ENCODE measurements at places on chromosomes 2 and 18. TPM values are rescaled to one million over a fixed set of nuclear protein-coding genes. Genes with fewer than 3 reads are reported as not detected.

HSPE1 gene
- total RNA-seq, result 85.1 TPM

TMEM150A gene
- 5.8 TPM for total RNA-seq

CCDC68 gene
- total RNA-seq, result 2.4 TPM

ANKRD23 gene
- total RNA-seq, result 0.34 TPM

LDLRAD4 gene
- not detected for total RNA-seq

SPTBN1 gene
- total RNA-seq, result 427 TPM

ZSWIM2 gene
- total RNA-seq, result not detected

MYO3B gene
- 0.34 TPM for total RNA-seq

CYRIA gene
- total RNA-seq, result 1.4 TPM

MERTK gene
- 1.4 TPM for total RNA-seq

SPATA3 gene
- total RNA-seq, result not detected

BMPR2 gene
- total RNA-seq, result 9.9 TPM

LYG2 gene
- total RNA-seq, result not detected
